ENCODE measurements at places on chromosomes 5 and 9. TPM values are rescaled to one million over a fixed set of nuclear protein-coding genes. Genes with fewer than 3 reads are reported as not detected.

The SLIT3 gene
- 15.7 TPM for total RNA-seq

- DNase-seq, result peak; percentile 87
Measured at GRCh38 chr9:68704814-68705530, at the start of gene PIP5K1B. Gene PIP5K1B (plus strand): TSS chr9:68705240. CDS start chr9:68822615, 117,375 bp downstream.

The ZNG1F gene
- 11.3 TPM for total RNA-seq

The ARHGEF39 gene
- 7.6 TPM for total RNA-seq

- DNase-seq, result no peak
Measured at GRCh38 chr9:72902268-72902667, 50.6 kb downstream of the ALDH1A1 start.

DNA sequence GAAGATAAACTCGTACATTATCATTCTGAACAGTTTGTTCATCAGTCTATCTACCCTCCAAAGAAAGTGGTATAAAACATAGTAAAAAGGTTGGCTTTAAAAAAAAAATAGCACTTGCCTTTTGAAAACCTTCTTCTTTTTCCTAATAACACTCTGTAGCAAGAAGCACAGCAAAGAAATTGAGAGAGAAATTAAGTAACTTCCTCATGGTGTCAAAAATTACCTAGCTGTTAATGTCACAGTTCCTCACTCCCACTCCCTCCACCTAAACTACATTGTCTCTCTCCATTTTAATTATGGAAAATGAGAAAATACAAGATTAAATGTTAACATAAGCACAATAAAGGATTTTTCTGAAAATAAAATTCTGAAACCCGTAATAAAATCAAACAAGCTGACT, 72.2 kb downstream of the CERT1 start:
- no peak for DNase-seq

DNA sequence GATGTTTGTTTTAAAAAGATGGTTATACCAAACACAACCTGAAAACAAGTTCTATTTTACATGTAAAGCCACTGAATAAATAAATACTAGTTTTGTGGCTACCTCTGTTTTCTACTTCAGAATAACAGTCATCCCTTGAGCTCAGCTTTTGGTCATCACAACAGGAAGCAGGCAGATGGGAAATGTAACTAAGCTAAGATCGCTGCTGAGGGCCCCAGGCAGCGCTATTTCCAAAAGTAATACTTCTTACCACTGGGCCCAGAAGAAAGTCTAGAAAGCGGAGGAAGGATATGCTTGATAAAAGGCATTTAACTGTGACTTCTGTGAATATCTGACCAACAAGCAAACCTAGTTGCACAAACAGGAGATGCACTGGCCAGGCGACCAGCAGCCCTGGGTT, 61.4 kb downstream of the SERINC5 start:
- DNase-seq, result no peak

The BTNL8 gene
- 33.0 TPM for total RNA-seq

Data from left colon (tissue), 2 donors.